ENCODE measurements at places on chromosomes 12 and 14. TPM values are rescaled to one million over a fixed set of nuclear protein-coding genes. Genes with fewer than 3 reads are reported as not detected.

DNA sequence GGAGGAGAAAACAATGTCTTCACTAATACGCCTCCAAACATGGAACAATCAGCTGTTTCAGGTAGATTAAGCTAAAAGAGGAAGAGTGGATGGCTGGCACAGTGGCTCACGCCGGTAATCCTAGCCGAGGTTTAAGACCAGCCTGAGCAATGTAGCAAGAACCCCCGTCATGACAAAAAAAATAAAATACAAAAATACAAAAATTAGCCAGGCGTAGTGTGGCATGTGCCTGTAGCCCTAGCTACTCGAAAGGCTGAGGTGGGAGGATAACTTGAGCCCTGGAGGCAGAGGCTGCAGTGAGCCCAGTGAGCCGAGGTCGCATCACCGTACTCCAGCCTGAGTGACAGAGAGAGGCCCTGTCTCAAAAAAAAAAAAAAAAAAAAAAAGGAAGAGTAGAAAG lies 1.2 kb upstream of the MED13L start:
- H3K27ac ChIP-seq = no peak overlapping the region
- H3K4me3 ChIP-seq = no peak overlapping the region
- H3K27me3 ChIP-seq = no peaks in the 10 kb centered on the region
- H3K4me1 ChIP-seq = peaks cover 19% of the 10 kb centered on the region
- no peak for DNase-seq
- no peaks in the 10 kb centered on the region for H3K36me3 ChIP-seq

- H3K27me3 ChIP-seq = no peaks in the 10 kb centered on the region
- DNase-seq = no peak
- peaks cover 9% of the 10 kb centered on the region for H3K4me1 ChIP-seq
- H3K4me3 ChIP-seq = no peak overlapping the region
Observed at GRCh38 chr14:97250931-97251330, 453.7 kb downstream of the VRK1 start.

GRCh38 chr14:68501614-68502052 lies 291.2 kb downstream of the ZFP36L1 start:
- H3K27me3 ChIP-seq = no peaks in the 10 kb centered on the region
- H3K4me1 ChIP-seq = peaks cover 22% of the 10 kb centered on the region

DNA sequence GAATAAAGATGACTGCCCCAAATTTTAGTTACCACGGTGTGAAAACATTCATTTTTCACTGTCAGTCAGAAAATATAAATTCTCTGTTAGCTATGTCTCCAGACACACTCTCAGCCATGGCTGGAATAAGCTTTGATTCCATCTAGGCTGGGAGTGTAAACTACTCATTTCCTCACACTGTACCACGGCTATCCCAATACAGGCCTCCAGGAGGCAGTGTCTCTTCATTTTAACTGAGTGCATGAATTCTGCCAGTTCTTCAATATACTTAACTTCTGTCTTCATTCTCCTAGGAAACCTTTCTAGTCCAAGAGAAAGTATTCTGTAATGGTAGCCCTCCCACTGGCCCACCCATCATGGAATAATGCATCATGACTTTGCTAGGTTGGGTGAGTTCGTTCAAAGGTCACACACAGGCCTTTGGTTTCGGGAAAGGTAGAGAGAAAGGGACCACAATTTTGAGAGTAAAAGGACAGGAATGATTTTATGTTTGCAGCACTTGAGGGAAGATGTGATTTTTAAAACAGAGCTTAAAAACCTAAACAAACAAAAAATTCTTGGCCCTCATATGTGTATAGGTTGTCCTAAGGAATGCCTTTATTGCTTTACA lies 381.1 kb downstream of the SEC23A start:
- H3K27ac ChIP-seq = no peak overlapping the region
- no peaks in the 10 kb centered on the region for H3K36me3 ChIP-seq
- no peak overlapping the region for H3K4me3 ChIP-seq

- no peaks in the 10 kb centered on the region for H3K4me1 ChIP-seq
- H3K27ac ChIP-seq = no peak overlapping the region
- DNase-seq = no peak
- H3K36me3 ChIP-seq = no peaks in the 10 kb centered on the region
Observed at GRCh38 chr14:49464885-49465284, 121.3 kb downstream of the RPS29 start.

DNA sequence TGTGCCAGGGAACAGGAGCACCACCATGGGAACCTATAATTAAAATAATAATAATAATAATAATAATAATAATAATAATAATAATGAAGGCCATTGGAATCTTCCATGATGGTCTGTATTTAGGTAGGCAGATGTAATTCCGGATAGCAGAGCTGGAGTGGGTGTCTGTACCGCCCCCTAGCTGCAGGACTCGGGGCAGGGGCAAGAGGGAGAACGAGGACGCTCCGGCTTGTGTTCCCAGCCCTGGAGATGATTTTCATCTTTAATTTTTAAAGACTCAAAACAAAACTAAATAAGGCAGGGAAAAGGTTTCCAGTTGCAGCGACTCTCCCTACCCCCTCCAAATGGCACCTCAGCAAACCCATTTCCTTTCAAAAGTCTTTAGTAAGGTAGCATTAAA lies 501.1 kb downstream of the VRK1 start:
- H3K4me3 ChIP-seq = no peak overlapping the region
- DNase-seq = no peak
- no peaks in the 10 kb centered on the region for H3K36me3 ChIP-seq
- H3K27ac ChIP-seq = no peak overlapping the region
- H3K27me3 ChIP-seq = no peaks in the 10 kb centered on the region

DNA sequence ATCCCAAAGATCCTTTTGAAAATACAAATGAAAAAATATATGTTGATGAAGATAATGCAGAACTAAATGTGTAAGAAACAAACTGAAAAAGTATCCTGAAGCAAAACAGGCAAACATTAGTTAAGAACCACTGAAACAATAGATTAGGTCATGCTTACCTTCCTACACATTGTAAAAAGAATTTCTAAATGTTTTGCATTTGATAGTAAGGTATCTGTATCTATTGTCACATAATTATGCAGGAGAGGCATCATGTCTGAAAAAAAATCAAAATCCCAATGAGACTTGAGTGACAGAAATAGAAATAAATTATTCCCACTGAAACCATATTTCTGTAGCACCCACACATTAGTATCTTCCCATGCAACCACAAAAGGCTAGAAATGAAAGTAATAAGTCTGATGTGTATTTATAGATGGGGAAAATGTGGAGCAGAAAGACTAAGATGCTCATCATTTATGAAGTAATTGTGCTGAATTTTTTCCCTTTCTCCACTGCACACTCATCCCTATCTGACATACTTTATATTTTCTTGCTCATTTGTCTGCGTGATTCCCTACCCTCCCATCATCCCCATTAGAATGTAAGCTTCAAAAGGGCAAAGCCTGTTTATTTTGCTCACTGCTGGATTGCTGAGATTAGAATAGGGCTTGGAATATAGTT lies 43.5 kb downstream of the IPO8 start:
- H3K36me3 ChIP-seq = peaks cover 21% of the 10 kb centered on the region
- H3K27ac ChIP-seq = no peak overlapping the region
- H3K4me3 ChIP-seq = no peak overlapping the region
- DNase-seq = no peak

- no peaks in the 10 kb centered on the region for H3K4me1 ChIP-seq
- DNase-seq = no peak
- H3K4me3 ChIP-seq = no peak overlapping the region
- H3K27ac ChIP-seq = no peak overlapping the region
Observed at GRCh38 chr12:76274420-76275083, 73.7 kb downstream of the BBS10 start.

The GDF3 gene
- total RNA-seq = not detected

The C12orf54 gene
- not detected for total RNA-seq

The CABP1 gene
- not detected for total RNA-seq

The TMEM116 gene
- total RNA-seq = 6.5 TPM

The L2HGDH gene
- total RNA-seq = 4.2 TPM

The PTPN6 gene
- 279 TPM for total RNA-seq

The GUCY2C gene
- not detected for total RNA-seq

The MORN3 gene
- 4.4 TPM for total RNA-seq

The ADAMTS20 gene
- total RNA-seq = not detected
